ENCODE measurements at places on chromosomes 7 and 10.

DNA sequence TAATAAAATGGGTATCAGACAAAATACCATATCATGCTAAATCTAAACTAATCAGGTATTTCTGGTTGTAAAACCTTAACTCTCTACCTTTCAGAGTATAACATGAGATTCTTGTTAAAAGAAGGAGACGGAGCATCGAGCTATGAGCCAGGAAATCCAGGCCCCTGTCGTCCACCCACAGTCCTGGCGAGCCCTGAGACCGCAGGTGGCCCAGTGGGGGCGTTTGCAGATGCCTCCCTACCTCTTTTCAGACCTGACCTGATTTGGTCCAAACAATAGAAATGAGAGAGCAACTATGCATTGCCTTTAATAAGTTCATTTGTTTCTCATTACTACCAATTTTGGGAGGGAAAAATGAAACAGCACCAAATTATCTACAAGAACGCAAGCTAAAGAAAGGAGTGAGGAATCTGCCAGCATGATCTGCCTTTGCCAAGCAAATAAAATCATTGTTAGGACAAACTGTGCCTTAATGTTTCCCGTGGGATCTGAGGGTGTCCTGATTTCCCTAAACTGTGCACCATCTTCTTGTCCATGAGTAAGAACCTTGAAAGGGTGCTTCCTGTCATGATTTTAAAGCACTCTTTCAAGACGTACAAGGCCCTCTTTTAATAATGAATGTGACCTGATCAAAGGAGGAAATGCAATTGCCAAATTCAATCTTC, 166.7 kb downstream of the TCERG1L start:
- DNase-seq = no peak

DNA sequence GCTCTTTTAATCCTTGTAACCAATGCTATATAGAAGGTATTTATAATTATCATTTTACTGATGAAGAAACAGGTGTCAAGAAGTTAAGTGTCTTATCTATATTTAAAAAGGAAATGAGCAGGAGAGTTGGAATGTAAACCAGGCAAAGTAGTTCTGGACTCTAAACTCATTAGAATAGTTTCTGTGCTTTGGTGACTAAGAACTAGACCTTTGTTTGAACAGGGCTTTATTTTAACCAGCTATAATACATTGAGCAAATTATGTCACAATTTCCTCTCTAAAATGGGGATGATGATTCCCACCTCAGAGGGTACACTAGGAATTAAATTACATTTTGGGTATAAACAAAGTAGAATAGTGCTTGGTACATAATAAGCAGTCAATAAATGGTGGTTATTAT, 236.0 kb downstream of the MAGI2 start:
- DNase-seq = no peak

GRCh38 chr7:142805350-142806021, 34.7 kb downstream of the PRSS2 start:
- DNase-seq = no peak

- no peak for DNase-seq
These were observed 17.4 kb downstream of the FGL2 start for GRCh38 chr7:77182261-77182660.

GRCh38 chr10:122269059-122269687, 1.9 kb upstream of the BTBD16 start:
- DNase-seq = no peak

Data from ovary (tissue), 10 donors.